ENCODE measurements at places on chromosomes 6 and 20. TPM values are rescaled to one million over a fixed set of nuclear protein-coding genes. Genes with fewer than 3 reads are reported as not detected.

Gene FAM229B
- 18.8 TPM for total RNA-seq

Gene ABCF1
- total RNA-seq = 45.6 TPM

Gene KHDC1L
- total RNA-seq = 0.26 TPM

Gene HIVEP2
- 30.3 TPM for total RNA-seq

Gene RBBP8NL
- not detected for total RNA-seq

Gene STAU1
- total RNA-seq = 69.9 TPM

Data from articular chondrocyte of knee joint (primary cell).